HCT116 (cell line): ENCODE measurements at places on chromosomes 1 and 21. TPM values are rescaled to one million over a fixed set of nuclear protein-coding genes. Genes with fewer than 3 reads are reported as not detected.

GBP7 gene
- total RNA-seq = not detected

DNA sequence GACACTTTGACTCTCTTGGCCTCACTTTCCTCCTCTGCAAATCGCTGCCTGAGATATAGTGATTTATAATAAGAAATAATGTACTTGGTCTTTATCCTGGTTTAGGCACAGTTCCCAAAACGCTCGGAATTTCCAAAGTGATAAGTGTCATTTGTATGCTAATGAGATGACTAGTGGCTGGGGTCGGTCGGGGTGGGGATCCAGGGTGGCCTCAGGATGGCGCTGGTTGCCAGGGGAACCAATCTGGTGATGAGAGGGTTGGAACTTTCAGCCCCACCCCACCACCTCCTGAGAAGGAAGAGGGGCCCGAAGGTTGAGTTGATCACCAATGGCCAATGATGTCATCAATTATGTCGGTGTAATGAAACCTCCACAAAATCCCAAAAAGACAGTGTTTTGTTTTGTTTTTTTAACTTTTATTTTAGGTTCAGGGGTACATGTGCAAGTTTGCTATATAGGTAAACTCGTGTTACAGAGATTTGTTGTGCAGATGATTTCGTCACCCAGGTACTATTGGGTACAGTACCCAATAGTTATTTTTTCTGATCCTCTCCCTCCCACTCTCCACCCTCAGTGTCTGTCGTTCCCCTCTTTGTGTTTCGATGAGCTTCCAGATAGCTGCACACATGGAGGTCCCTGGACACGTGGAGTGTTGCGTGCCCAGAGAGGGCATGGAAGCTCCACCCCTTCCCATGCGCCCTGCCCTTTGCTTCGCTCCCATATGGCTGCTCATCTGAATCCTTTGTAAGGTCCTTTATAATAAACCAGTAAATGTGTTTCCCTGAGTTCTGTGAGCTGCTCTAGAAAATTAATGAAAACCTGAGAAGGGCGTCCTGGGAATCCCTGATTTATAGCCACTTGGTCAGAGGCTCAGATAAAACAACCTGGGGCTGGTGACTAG, 97.2 kb downstream of the KCNN3 start:
- no peaks in the 10 kb centered on the region for H3K27me3 ChIP-seq
- H3K27ac ChIP-seq = no peak overlapping the region

DNA sequence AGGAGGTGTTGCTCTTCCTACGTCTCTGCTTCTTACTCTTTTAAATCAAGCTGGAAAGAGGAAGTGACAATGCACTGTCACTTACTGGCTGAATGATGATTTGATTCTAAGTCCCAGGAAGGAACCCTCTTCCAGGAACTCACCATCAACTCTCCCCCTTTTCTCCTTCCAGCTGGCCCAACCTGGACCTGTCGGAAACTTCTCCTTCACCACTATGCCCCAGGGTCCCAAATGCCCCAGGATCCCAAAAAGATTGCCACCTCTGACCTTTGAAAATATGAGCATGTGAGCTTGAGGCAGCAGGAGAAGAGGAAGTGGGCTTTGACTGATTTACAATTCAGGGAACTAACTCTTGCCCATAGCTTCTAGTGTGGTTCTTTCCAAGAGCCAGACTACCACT, 5.3 kb upstream of the ADAMTS5 start:
- H3K27ac ChIP-seq = no peak overlapping the region
- no peak for DNase-seq
- no peak overlapping the region for H3K4me3 ChIP-seq

DNA sequence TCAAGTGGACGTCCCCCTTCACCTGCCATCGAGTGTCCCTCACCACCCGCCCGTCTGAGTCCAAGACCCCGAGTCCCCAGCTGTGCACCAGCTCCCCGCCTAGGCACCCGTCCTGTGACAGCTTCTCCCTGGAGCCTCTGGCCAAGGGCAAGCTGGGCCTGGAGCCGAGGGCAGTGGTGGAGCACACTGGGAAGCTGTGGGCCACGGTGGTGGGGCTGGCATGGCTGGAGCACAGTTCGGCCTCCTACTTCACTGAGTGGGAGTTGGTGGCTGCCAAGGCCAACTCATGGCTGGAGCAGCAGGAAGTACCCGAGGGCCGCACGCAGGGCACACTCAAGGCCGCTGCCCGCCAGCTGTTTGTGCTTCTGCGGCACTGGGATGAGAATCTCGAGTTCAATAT, 63.2 kb downstream of the VWA5B1 start:
- H3K27me3 ChIP-seq = no peaks in the 10 kb centered on the region
- DNase-seq = no peak
- H3K4me1 ChIP-seq = peaks cover 14% of the 10 kb centered on the region
- no peaks in the 10 kb centered on the region for H3K36me3 ChIP-seq
- H3K27ac ChIP-seq = no peak overlapping the region

OR6P1 gene
- total RNA-seq = not detected

- DNase-seq = peak; percentile 50
- H3K27ac ChIP-seq = no peak overlapping the region
- no peaks in the 10 kb centered on the region for H3K4me1 ChIP-seq
- H3K36me3 ChIP-seq = no peaks in the 10 kb centered on the region
Observed at GRCh38 chr1:3604468-3604974, 6.8 kb downstream of the MEGF6 start.

GRCh38 chr1:167630568-167631385, 745 bp downstream of the RCSD1 start:
- no peaks in the 10 kb centered on the region for H3K27me3 ChIP-seq
- DNase-seq = no peak
- no peak overlapping the region for H3K27ac ChIP-seq
- H3K4me1 ChIP-seq = no peaks in the 10 kb centered on the region
- H3K36me3 ChIP-seq = no peaks in the 10 kb centered on the region

- H3K27ac ChIP-seq = no peak overlapping the region
- no peaks in the 10 kb centered on the region for H3K27me3 ChIP-seq
- peaks cover 18% of the 10 kb centered on the region for H3K4me1 ChIP-seq
- no peak overlapping the region for H3K4me3 ChIP-seq
- no peaks in the 10 kb centered on the region for H3K36me3 ChIP-seq
Observed at GRCh38 chr21:31564439-31564838, 95.1 kb upstream of the SOD1 start.

GRCh38 chr1:84847253-84848250, 45.5 kb downstream of the LPAR3 start:
- H3K27ac ChIP-seq = no peak overlapping the region
- peak; percentile 62 for DNase-seq
- H3K4me3 ChIP-seq = no peak overlapping the region
- peaks cover 25% of the 10 kb centered on the region for H3K4me1 ChIP-seq
- no peaks in the 10 kb centered on the region for H3K27me3 ChIP-seq
- no peaks in the 10 kb centered on the region for H3K36me3 ChIP-seq

GRCh38 chr1:45016767-45017166, 4.7 kb downstream of the UROD start:
- no peaks in the 10 kb centered on the region for H3K36me3 ChIP-seq
- no peak overlapping the region for H3K27ac ChIP-seq
- no peak for DNase-seq
- H3K4me3 ChIP-seq = no peak overlapping the region

DNA sequence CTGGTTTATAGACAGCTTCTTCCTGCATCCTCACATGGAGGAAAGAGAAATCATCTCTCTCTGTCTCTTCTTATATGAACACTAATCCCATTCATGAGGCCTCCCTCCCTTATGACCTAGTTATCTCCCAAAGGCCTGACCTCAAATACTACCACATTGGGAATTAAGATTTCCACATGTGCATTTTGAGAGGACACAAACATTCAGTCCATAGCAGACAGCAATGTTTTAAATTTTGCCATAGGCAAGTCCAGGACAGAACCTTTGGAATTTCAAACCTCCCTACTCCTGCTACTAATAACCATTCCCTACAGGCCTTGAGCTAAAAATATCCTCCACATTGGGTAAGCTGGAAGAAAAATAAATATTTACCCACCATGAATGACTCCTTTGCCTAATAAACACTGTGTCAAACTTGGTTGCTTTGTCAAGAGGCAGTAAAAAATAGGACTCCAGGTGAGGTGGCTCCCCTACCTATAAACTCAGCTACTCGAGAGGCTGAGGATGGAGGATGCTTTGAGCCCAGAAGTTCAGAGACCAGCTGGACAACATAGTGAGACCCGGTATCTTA, 113.7 kb downstream of the ZNF281 start:
- H3K36me3 ChIP-seq = no peaks in the 10 kb centered on the region
- H3K4me1 ChIP-seq = no peaks in the 10 kb centered on the region
- H3K4me3 ChIP-seq = no peak overlapping the region
- H3K27ac ChIP-seq = no peak overlapping the region
- no peak for DNase-seq

DNA sequence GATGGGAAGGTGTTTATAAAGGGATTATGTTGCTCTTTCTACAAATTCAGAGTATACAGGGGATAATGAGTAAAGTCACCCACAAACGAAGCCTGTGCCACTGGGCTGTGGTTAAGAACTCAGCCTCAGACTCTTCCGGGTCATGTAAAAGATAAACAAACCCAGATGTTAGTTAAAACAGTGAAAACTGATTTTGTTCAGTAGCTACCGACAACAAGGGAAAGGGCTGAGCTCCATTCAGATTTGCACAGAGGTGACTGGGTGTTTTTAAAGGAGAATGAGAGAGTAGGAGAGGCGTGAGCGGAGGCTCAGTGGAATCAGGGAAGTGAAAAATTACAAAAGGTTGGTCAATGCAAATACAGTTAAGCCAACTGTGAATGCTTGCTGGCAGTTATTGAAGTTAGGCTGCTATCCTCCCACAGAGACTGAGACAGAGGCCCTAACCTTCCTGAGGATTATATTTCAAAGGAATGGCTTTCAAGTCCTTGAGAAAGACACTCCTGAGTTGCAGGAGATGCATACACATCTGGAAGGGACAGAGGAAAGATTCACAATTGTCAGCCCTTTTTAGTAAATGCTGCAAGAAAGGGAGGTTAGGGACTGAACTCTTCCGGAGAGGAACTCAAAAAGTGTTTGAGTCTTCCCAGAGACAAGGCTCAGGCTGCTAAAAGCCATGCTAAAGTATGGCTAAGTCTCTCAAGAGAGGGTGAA, 29.9 kb upstream of the SAMD13 start:
- H3K27me3 ChIP-seq = no peaks in the 10 kb centered on the region
- H3K27ac ChIP-seq = peak overlapping the region; percentile 89
- peaks cover 46% of the 10 kb centered on the region for H3K4me1 ChIP-seq
- peak overlapping the region; percentile 2; the same call in 1 of the 2 replicates for H3K4me3 ChIP-seq
- H3K36me3 ChIP-seq = no peaks in the 10 kb centered on the region

GRCh38 chr1:170041423-170042192, 32.9 kb downstream of the KIFAP3 start:
- H3K36me3 ChIP-seq = no peaks in the 10 kb centered on the region
- H3K27ac ChIP-seq = no peak overlapping the region
- no peak for DNase-seq
- no peaks in the 10 kb centered on the region for H3K4me1 ChIP-seq
- no peak overlapping the region for H3K4me3 ChIP-seq
- no peaks in the 10 kb centered on the region for H3K27me3 ChIP-seq

DNA sequence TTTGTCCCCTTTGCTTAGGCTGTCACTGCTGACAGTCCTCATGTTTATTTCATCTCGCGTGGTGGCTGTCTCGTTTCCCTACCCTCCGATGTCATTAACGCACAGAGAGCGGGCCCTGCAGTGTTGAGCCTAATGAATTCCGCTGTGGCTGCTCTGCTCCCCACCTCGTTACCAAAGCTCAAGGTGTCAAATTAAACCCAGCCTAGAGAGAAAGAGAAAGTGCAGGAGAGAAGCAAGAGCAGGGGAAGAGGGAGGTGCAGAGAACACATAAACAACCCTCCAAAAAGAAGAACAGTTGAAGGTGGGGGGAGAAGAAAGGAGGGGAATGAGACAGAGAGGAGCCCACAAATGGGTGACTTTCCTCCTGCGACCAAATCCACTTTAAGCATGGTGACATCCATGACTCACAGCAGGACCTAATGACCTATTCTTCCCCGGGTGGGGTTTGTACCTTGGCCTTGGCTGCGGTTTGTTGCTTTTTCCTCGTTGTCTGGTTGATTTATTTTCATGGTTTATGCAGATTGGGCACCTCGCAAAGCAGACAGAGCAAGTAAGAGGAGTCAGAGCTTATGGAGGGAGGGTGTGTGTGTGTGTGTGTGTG, 92.5 kb downstream of the PBX1 start:
- no peaks in the 10 kb centered on the region for H3K27me3 ChIP-seq
- H3K27ac ChIP-seq = peak overlapping the region; percentile 22
- no peaks in the 10 kb centered on the region for H3K36me3 ChIP-seq
- peaks cover 41% of the 10 kb centered on the region for H3K4me1 ChIP-seq

GRCh38 chr1:34711485-34711884, 43.4 kb upstream of the GJB5 start:
- peaks cover 9% of the 10 kb centered on the region for H3K27me3 ChIP-seq
- H3K27ac ChIP-seq = no peak overlapping the region
- DNase-seq = peak; percentile 38

GRCh38 chr1:3623441-3624199, 1.2 kb upstream of the TPRG1L start:
- peaks cover 6% of the 10 kb centered on the region; the same call in 1 of the 2 replicates for H3K4me1 ChIP-seq
- no peak for DNase-seq
- peak overlapping the region; percentile 87 for H3K4me3 ChIP-seq

DNA sequence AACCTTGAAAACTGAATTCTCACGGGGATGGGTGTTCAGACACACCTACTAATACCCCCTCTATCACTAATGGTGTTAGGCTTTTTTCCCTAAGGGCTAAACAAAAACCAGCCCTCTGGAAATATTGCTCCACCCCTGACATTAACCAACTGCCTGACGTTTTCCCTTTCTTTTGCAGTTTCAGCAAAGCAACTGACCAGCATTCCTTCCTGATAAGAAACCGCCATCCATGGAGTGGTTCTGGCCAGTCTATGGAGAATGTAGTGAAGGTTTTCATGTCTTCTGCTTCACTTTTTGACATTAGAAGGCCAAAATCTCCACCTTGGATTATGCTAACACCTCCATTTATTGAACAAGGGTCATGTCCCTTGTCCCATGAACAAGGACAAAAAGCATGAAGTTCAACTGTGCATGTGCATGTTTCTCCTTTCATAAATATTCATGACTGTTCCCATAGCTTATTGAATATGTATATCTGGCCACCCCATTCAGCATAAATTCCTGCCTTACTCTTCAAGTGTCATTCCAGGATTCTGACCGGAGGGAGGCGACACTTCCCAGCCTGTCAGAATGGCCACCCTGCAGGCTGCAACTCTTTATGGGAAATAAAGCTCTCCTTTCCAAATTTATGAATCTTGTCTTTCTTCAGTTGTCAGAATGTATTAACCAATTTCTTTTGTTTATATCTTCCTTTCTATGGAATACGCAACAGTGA, 314.3 kb downstream of the HHIPL2 start:
- H3K4me3 ChIP-seq = no peak overlapping the region
- H3K27ac ChIP-seq = no peak overlapping the region
- H3K36me3 ChIP-seq = no peaks in the 10 kb centered on the region
- H3K27me3 ChIP-seq = no peaks in the 10 kb centered on the region
- no peaks in the 10 kb centered on the region for H3K4me1 ChIP-seq

PRR9 gene
- total RNA-seq = not detected

TMEM269 gene
- total RNA-seq = 0.34 TPM

DNA sequence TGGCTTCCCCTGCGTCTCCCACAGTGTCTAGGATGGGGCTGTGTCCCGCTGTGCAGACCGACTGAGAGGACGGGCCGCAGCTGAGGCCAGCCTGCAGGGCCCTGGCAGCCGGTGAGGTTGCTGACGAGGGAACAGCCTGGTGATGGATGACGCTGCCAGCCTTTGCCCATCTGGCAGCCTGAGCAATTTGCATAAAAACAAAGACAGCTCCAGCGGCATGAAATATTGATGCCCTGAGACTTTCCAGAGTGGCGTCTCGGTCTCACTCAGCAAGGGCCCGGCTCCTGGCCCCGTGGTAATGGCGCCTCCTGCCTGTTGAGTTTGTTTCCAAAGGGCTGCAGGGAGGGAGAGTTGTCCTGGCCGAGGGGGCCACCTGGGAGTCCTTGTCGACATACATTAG, 19.1 kb upstream of the KCNA10 start:
- H3K27ac ChIP-seq = no peak overlapping the region
- H3K36me3 ChIP-seq = no peaks in the 10 kb centered on the region
- no peak overlapping the region for H3K4me3 ChIP-seq
- peaks cover 48% of the 10 kb centered on the region for H3K27me3 ChIP-seq

- no peak overlapping the region for H3K4me3 ChIP-seq
- no peaks in the 10 kb centered on the region for H3K36me3 ChIP-seq
- no peak overlapping the region for H3K27ac ChIP-seq
Observed at GRCh38 chr1:62218604-62219003, 24.0 kb downstream of the L1TD1 start.
